ENCODE measurements at places on chromosomes 13 and 19. TPM values are rescaled to one million over a fixed set of nuclear protein-coding genes. Genes with fewer than 3 reads are reported as not detected.

DNA sequence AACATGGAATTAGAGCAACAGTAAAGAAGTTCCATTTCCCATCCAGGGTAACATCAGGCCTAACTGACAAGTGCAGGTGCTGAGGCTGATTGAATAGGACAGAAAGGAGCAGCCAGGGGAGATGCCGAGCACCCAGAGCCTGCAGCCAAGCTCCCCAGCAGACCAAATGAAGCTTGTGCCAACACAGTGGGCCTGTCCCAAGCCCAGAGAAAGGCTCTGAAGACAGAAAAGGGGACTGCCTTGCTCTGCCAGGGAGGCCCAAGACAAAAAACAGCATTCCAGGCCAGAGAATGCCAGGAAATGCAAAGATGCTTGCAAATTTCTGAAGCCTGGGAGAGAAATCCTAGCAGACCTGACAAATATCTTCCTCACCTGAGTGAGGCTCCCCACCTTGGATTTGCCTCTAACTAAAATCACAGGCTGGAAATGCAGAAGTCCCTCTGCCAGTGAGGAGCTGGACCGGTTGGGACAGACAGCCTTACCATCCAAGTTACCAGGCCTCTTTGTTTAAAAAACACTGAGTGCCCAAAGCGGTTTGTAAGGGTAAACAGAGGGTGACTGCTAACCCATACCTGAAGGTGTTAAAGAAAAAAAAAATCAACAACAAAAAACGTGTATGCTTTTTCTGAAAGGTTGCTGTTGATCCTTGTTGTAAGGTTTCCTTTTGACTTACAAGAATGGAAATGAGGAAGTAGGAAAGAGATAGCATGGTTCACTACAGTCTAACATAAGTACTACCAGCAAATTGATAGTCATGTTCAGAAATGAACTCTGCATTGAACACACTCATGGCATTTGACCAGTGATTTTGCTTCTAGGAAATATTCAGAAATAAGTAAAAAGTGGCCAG lies 11.8 kb upstream of the HMGB1 start:
- DNase-seq: no peak
- H3K36me3 ChIP-seq: no peaks in the 10 kb centered on the region
- H3K4me1 ChIP-seq: no peaks in the 10 kb centered on the region
- no peaks in the 10 kb centered on the region for H3K27me3 ChIP-seq
- no peak overlapping the region for H3K27ac ChIP-seq

DNA sequence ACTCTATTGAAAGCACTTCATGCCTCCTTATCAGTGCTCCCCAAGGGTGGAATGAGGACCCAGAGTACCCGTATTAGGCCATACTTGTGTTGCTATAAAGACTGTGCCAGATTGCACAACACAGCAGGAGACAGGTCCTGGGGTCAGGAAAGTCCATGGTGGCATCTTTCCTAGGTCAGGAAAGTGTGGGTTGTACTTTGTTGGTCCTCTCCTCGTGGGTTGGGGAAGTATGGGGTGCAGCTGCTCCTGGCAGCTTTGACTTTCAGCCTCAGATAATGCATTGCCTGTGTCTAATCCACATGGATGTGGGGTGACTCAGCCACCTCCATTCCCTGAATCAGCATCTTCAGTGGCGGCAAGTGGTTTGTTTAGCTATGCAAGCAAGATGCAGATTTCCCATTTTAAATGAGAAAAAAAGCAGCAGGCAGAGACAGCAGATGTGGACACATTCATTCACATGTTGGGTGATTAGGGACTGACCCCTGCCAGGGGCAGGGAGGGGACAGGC lies 8.4 kb upstream of the CYP2B6 start:
- no peaks in the 10 kb centered on the region for H3K27me3 ChIP-seq
- H3K27ac ChIP-seq: no peak overlapping the region
- no peak for DNase-seq
- H3K4me1 ChIP-seq: no peaks in the 10 kb centered on the region
- H3K4me3 ChIP-seq: no peak overlapping the region

Gene ZNF888
- total RNA-seq: 2.9 TPM

- peak; percentile 92 for DNase-seq
- H3K4me3 ChIP-seq: no peak overlapping the region
- H3K36me3 ChIP-seq: no peaks in the 10 kb centered on the region
- H3K4me1 ChIP-seq: no peaks in the 10 kb centered on the region
- no peaks in the 10 kb centered on the region for H3K27me3 ChIP-seq
- H3K27ac ChIP-seq: peak overlapping the region; percentile 47
Observed at GRCh38 chr13:51006067-51006845, 96.7 kb downstream of the RNASEH2B start.

DNA sequence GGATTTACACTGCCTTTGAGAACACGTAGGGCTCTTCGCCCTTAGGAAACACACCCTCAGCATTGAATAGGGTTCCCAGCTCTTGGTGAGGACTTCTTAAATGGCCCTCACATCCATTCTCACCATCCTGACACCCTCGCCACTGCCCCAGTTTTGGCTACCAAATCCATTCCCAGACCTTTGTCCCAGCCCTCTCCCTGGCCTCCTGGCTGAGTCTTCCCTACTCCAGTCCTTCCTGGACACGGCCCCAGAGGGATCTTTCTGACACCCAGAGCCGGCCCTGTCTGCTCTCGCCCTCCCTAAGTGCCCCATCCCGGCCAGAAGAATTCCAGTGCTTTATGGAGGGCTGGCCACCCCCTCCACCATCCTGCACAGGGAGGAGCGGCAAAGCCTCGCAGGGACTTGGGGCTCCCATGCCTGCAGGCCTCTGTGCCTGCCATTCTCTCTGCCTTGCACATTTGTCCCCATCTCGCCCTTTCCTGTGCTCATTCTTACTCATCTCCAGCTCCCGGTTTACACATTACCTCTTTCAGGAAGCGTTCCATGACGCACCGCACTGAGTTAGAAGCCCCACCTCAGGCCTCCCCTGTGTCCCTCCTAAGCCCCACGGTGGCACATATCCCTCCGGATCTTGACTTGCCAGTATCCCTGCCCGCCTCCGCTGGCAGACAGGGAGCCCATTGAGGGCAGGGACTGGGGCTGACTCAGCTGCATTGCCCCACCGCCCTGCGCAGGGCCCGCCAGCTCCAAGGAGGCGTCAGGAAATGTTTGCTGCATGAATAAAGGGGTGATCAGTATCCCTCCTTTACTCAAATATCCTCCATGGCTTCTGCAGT lies 11.0 kb upstream of the KLK14 start:
- H3K27me3 ChIP-seq: no peaks in the 10 kb centered on the region
- H3K36me3 ChIP-seq: peaks cover 5% of the 10 kb centered on the region
- peaks cover 2% of the 10 kb centered on the region for H3K4me1 ChIP-seq
- H3K27ac ChIP-seq: no peak overlapping the region

Measured in esophagus muscularis mucosa (tissue), 4 donors.